ENCODE measurements at places on chromosomes 3 and 15. TPM values are rescaled to one million over a fixed set of nuclear protein-coding genes. Genes with fewer than 3 reads are reported as not detected.
A peak's percentile ranks its signal among the peaks of the same experiment; 100 is the strongest.

- no peaks in the 10 kb centered on the region for H3K27me3 ChIP-seq
- H3K27ac ChIP-seq = no peak overlapping the region
- no peak overlapping the region for H3K4me3 ChIP-seq
- no peak for DNase-seq
- H3K36me3 ChIP-seq = no peaks in the 10 kb centered on the region
- H3K4me1 ChIP-seq = no peaks in the 10 kb centered on the region
Observed at GRCh38 chr3:78645628-78646310, 1122.0 kb downstream of the ROBO1 start.

Gene COL7A1
- total RNA-seq = 1.2 TPM

DNA sequence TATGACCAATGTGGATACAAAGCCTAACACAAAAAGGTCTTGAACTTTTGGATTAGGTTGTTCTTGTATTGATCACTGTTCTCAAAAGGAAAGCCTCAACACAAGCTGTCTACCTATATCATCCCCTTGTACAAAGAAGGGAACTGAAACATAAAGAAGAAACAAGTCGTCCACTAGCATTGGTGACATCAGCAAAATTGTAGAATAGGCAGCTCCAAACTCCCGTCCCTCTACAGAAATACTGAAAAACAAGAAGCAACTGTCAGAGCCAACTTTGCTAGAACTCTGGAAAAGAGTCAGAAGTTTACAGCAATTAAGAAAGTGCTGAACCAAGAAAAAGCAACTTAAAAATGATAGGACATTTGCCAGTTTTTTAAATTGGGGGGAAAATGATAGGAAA, 7.5 kb upstream of the NR1I2 start:
- H3K27ac ChIP-seq = no peak overlapping the region
- DNase-seq = no peak
- no peaks in the 10 kb centered on the region for H3K4me1 ChIP-seq

- peak within 1 kb of the TSS; percentile 58 for H3K27ac ChIP-seq
- H3K4me3 ChIP-seq = peak within 1 kb of the TSS; percentile 72
- no peaks in the 10 kb centered on the region for H3K36me3 ChIP-seq
- DNase-seq = no peak
- H3K27me3 ChIP-seq = no peaks in the 10 kb centered on the region
Observed at GRCh38 chr15:75346796-75347221, at the start of gene NEIL1. NEIL1 (plus strand) TSS chr15:75347039; CDS start chr15:75348906, 1,867 bp downstream.

Gene HHATL
- not detected for total RNA-seq

GRCh38 chr3:130692455-130692854, 54.2 kb downstream of the PIK3R4 start:
- no peaks in the 10 kb centered on the region for H3K36me3 ChIP-seq
- no peak overlapping the region for H3K27ac ChIP-seq
- H3K27me3 ChIP-seq = no peaks in the 10 kb centered on the region
- no peaks in the 10 kb centered on the region for H3K4me1 ChIP-seq
- no peak for DNase-seq

GRCh38 chr3:172616031-172616461, 92.8 kb upstream of the TNFSF10 start:
- DNase-seq = no peak
- H3K27me3 ChIP-seq = no peaks in the 10 kb centered on the region
- peaks cover 18% of the 10 kb centered on the region for H3K4me1 ChIP-seq
- H3K36me3 ChIP-seq = no peaks in the 10 kb centered on the region
- H3K4me3 ChIP-seq = no peak overlapping the region

GRCh38 chr3:17592956-17593355, 149.5 kb downstream of the TBC1D5 start:
- no peak for DNase-seq
- no peak overlapping the region for H3K27ac ChIP-seq
- H3K4me1 ChIP-seq = no peaks in the 10 kb centered on the region
- no peak overlapping the region for H3K4me3 ChIP-seq

Gene MUSTN1
- total RNA-seq = 1.6 TPM

DNA sequence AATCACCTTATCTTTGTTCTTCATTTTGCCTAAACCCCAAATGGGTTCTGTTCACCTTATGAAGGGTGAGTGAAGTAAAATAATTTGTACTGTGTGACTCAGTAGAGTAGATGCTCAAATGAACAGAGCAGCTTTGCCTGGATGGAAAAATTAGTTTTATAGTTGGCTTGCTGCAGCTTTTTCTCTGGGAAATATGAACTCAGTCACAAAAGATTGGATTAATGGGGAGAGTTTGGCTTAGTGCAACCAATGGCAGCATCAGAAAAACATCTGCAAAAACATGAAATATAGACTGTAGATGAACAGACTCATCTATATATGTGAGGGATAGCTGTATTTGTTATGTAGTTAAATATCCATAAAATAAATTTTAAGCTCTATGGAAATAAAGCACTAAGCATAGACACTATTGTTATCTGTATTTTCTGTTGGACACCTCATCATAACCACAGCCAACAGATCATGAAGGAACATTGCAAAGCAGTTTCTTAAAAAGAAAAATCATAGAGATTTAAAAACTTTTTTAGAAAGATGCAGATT, 181.3 kb downstream of the ECT2 start:
- no peak overlapping the region for H3K4me3 ChIP-seq
- no peak for DNase-seq
- no peak overlapping the region for H3K27ac ChIP-seq

DNA sequence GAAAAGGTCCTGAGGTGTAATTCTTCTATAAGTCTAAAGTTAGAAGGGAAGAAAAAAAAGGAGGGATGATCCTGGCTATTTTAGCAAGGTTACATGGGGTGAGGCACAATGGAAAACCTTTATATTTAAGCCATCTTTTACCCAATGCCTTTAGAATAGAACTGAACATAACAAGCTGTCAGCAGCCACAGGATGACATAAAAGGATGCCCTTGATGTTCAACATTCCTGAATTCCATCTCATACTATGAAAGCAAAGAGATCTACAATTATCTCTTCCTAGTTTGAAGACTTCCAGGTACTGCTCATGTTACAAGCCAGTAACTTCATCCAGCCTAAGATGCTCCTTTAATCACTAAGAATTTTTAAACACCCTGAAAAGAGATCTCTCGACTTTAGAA, 26.9 kb downstream of the NEK10 start:
- no peaks in the 10 kb centered on the region for H3K27me3 ChIP-seq
- no peak for DNase-seq
- no peaks in the 10 kb centered on the region for H3K36me3 ChIP-seq
- no peak overlapping the region for H3K27ac ChIP-seq

Gene C2CD4A
- total RNA-seq = 0.11 TPM

- no peak for DNase-seq
- H3K36me3 ChIP-seq = no peaks in the 10 kb centered on the region
- H3K4me3 ChIP-seq = no peak overlapping the region
- H3K27ac ChIP-seq = no peak overlapping the region
- no peaks in the 10 kb centered on the region for H3K27me3 ChIP-seq
Observed at GRCh38 chr3:57093971-57094535, 33.6 kb downstream of the SPATA12 start.

Gene GRK7
- not detected for total RNA-seq

Gene GCNT3
- total RNA-seq = not detected

Gene SLC24A1
- 8.2 TPM for total RNA-seq

DNA sequence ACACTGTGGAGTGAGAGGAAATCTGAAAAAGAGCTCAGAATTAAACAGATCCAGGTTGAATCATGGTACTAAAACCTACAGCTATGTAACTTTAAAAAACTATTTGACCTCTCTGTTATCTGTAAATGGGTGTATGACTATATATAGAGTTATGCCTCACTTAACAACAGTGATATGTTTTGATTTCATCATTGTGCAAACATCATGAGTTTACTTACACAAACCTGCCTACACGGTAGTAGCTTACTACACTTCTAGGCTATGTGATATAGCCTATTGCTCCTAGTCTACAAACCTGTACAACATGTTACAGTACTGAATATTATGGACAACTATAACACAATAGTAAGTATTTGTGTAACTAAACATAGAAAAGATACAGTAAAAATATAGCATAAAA, 191.6 kb upstream of the MEIS2 start:
- no peak overlapping the region for H3K4me3 ChIP-seq
- DNase-seq = no peak
- H3K36me3 ChIP-seq = no peaks in the 10 kb centered on the region
- H3K27ac ChIP-seq = no peak overlapping the region
- no peaks in the 10 kb centered on the region for H3K27me3 ChIP-seq

DNA sequence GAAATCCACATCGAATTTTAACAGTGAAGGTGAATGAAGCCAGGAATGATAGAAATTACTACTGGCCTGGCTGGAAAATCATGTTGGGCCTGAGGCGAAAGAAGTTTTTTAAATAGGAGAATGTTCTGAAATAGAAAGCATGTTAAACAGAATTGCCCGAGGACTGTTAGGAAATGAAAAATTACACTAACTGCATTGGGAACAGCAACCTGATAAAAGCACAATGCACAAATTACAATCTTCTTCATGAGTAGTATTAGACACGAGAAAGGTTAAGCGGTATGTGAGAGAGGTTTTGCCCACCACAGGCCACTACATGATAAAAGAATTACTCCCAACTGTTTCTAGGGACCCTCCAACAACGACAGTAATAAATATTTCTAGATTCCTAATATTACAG, 18.9 kb downstream of the GBE1 start:
- no peaks in the 10 kb centered on the region for H3K27me3 ChIP-seq
- H3K4me1 ChIP-seq = no peaks in the 10 kb centered on the region
- no peaks in the 10 kb centered on the region for H3K36me3 ChIP-seq
- no peak overlapping the region for H3K27ac ChIP-seq
- no peak overlapping the region for H3K4me3 ChIP-seq

Gene SLC9C1
- not detected for total RNA-seq

Gene CNTN3
- total RNA-seq = not detected

- H3K4me1 ChIP-seq = no peaks in the 10 kb centered on the region
- no peaks in the 10 kb centered on the region for H3K36me3 ChIP-seq
- no peak for DNase-seq
- no peaks in the 10 kb centered on the region for H3K27me3 ChIP-seq
Observed at GRCh38 chr3:194369522-194370279, at the start of gene LRRC15. LRRC15 (minus strand) TSS chr3:194369743; CDS start chr3:194361043, 8,700 bp downstream.

Gene KBTBD13
- not detected for total RNA-seq

Gene CELSR3
- total RNA-seq = 3.5 TPM

Gene IREB2
- 71.9 TPM for total RNA-seq

DNA sequence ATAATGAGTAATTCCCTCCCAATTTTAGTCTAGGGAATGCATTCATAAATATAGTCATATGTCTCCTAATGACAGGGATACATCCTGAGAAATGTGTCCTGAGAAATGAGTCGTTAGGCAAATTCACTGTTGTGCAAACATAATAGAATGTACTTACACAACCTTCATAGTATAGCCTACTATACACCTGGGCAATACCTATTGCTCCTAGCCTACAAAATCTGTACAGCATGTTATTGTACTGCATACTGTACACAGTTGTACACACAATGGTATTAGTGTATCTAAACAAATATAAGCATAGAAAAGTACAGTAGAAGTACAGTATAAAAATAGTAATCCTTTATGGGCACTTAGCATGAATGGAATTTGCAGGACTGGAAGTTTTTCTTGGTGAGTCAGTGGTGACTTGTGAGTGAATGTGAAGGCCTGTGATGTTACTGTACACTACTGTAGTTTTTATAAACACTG, 6.6 kb downstream of the DTWD1 start:
- no peak for DNase-seq
- no peaks in the 10 kb centered on the region for H3K36me3 ChIP-seq
- no peaks in the 10 kb centered on the region for H3K27me3 ChIP-seq
- no peak overlapping the region for H3K4me3 ChIP-seq
- no peak overlapping the region for H3K27ac ChIP-seq

- H3K4me1 ChIP-seq = no peaks in the 10 kb centered on the region
- H3K4me3 ChIP-seq = no peak overlapping the region
- no peaks in the 10 kb centered on the region for H3K36me3 ChIP-seq
- H3K27me3 ChIP-seq = no peaks in the 10 kb centered on the region
- H3K27ac ChIP-seq = no peak overlapping the region
Observed at GRCh38 chr3:193991666-193992424, 144.1 kb upstream of the HES1 start.

Gene SLC4A7
- 98.5 TPM for total RNA-seq

Gene ERICH6
- not detected for total RNA-seq

Gene TRPC1
- 6.0 TPM for total RNA-seq

DNA sequence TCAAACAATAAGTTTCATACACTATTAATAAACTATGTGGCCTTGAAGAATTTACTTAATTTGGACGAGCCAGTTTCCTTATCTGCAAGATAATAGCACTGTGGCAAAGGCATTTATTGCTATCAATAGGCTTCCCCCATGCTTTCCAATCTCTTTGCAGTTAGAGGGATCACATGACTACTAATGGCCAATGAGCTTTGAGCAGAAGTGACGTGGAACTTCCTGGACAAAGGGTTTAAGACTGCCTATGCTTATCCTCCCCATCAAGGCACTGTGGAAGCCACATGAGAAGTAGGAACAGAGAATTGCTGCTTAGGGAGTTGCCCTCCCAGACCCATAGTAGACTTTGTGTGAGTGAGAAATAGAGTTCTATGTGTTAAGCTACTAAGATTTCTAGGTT, 16.7 kb upstream of the ZMAT3 start:
- DNase-seq = no peak
- no peaks in the 10 kb centered on the region for H3K36me3 ChIP-seq
- no peaks in the 10 kb centered on the region for H3K27me3 ChIP-seq
- H3K27ac ChIP-seq = no peak overlapping the region

Gene DPPA4
- not detected for total RNA-seq

Gene ITGA11
- total RNA-seq = not detected

DNA sequence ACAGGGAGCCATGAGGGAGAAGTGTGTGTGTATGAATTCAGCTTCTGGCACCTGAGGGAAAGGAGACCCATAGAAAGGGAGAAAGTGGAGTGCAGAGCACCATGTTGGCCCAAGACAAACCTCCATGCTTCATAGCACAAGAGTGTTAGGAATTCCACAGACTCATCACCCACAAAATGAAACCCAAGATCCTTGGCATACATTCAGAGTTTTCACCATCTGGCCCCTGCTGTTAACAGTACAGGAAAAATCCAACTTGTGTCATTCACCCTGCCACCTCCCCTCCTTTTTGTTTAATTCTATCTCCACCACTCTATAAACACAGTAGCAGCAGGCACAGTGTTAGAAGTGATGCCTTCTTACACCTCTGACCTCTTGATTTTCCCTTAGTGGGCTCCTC, 60.0 kb upstream of the MNS1 start:
- no peaks in the 10 kb centered on the region for H3K36me3 ChIP-seq
- H3K4me1 ChIP-seq = no peaks in the 10 kb centered on the region
- no peak for DNase-seq
- no peak overlapping the region for H3K27ac ChIP-seq
- H3K4me3 ChIP-seq = no peak overlapping the region
- no peaks in the 10 kb centered on the region for H3K27me3 ChIP-seq

GRCh38 chr15:100988857-100989256, 69.7 kb downstream of the LRRK1 start:
- H3K4me3 ChIP-seq = no peak overlapping the region
- no peak for DNase-seq
- no peak overlapping the region for H3K27ac ChIP-seq
- H3K27me3 ChIP-seq = no peaks in the 10 kb centered on the region
- H3K4me1 ChIP-seq = no peaks in the 10 kb centered on the region

Gene RBP2
- total RNA-seq = not detected

GRCh38 chr15:89139613-89140499, 51.6 kb downstream of the ABHD2 start:
- no peak for DNase-seq
- peaks cover 14% of the 10 kb centered on the region for H3K4me1 ChIP-seq
- H3K27ac ChIP-seq = no peak overlapping the region
- no peak overlapping the region for H3K4me3 ChIP-seq
- no peaks in the 10 kb centered on the region for H3K27me3 ChIP-seq
- H3K36me3 ChIP-seq = no peaks in the 10 kb centered on the region

Gene EOMES
- 4.2 TPM for total RNA-seq

Gene RNF7
- total RNA-seq = 65.2 TPM

Gene CDCP1
- total RNA-seq = 0.44 TPM

GRCh38 chr15:99562238-99562637, 3.5 kb upstream of the MEF2A start:
- H3K4me1 ChIP-seq = peaks cover 12% of the 10 kb centered on the region
- DNase-seq = no peak
- no peak overlapping the region for H3K4me3 ChIP-seq
- H3K36me3 ChIP-seq = no peaks in the 10 kb centered on the region
- H3K27ac ChIP-seq = no peak overlapping the region
- no peaks in the 10 kb centered on the region for H3K27me3 ChIP-seq

All from CD4-positive, alpha-beta memory T cell (primary cell).